Glomerular endothelial cell (primary cell): ENCODE measurements at places on chromosomes 6 and 20. TPM values are rescaled to one million over a fixed set of nuclear protein-coding genes. Genes with fewer than 3 reads are reported as not detected.

Gene BACH2
- total RNA-seq: 0.87 and 1.2 TPM in 2 replicates

Gene C6orf141
- 17.9 and 28.1 TPM in 2 replicates for total RNA-seq

Gene PRRT1
- total RNA-seq: 0.39 and 0.70 TPM in 2 replicates

Gene RBPJL
- total RNA-seq: not detected in 2 replicates

Gene DLL1
- total RNA-seq: 2.9 and 10.7 TPM in 2 replicates

Gene AGPAT4
- total RNA-seq: 11.4 and 15.8 TPM in 2 replicates

Gene FAM83D
- total RNA-seq: 11.7 and 13.5 TPM in 2 replicates

Gene LCA5
- total RNA-seq: 3.3 and 4.6 TPM in 2 replicates

DNA sequence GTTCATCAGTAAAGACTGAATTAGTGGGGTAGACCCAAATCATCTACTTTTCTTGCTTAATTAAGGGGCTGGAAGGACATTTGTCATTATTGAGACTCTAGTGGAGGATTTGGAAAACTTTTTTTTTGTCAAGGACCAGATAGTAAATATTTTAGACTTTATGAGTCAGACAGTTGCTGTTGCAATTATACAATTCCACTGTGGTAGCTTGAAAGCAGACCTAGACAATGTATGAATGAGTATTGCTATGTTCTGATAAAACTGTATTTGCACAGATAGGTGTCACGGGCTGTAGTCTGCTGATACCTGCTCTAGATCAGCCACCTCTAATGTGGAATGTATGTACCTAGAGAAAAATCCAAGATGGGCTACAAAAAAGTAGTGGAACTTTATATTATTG, 175.0 kb downstream of the CARMIL1 start:
- DNase-seq: no peak

GRCh38 chr20:42281801-42282200, 663.6 kb upstream of the CHD6 start:
- no peak for DNase-seq

GRCh38 chr6:125054331-125054730, 92.1 kb downstream of the RNF217 start:
- no peak for DNase-seq

DNA sequence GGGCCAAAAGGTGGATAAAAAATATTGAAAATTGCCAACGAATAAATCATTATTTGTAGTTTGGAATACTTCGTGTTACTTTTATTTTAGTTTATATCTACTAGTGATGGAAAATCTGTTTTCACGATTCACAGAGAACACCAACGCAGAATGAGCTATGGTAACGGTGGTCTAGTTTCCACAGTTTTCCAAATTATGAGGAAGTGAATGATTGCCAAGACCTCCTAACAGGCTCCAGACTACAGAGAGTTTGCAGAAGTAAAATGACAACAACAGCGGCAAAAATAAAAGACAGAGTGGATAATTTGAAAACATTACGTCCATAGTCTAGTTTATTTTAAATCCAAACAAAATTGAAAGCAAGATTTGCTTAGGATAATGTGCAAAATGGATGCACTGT, 57.0 kb upstream of the AIG1 start:
- no peak for DNase-seq

DNA sequence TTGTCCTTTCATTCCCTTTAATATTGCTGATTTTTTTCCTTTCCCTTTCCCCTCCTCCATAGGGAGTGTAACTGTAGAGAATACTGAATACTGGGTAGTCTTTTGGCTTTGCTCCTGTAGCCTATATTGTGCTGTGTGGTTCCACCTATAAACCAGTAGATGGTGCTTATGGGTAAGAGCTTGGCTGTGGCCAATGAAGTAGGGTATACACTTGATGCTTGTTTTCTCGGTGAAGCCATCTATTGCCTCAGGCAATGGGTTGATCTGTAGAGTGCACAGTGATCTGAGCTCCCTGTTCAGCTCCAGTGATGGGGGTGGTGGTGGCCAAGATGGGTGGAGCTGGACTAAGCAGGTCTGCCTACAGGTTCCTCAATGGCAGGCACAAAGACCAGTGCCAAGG, 203.3 kb upstream of the IMPG1 start:
- DNase-seq: no peak

GRCh38 chr20:9989066-9989724, 45.6 kb upstream of the ANKEF1 start:
- DNase-seq: no peak

- DNase-seq: no peak
Observed at GRCh38 chr6:10112871-10113549, 301.9 kb downstream of the TFAP2A start.

DNA sequence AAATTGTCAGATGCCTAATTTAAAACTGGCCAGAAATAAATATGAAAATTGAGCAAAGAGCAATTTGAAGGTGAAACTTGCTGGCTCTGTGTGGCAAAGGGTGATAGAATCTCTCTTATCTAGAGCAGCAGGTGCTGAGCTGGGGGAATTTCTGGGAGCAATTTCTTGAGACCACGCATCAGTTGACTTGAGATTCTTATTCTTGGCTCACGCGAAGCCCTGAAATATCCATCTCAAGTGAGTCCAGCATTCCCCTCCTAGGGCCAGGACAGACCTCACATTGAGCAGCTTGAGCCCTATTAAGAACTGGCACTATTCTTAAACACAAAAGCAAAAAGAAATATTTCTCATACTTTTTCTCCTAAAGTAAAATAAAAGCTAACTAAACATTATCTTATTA, 66.3 kb downstream of the MAP7 start:
- DNase-seq: no peak

- no peak for DNase-seq
Observed at GRCh38 chr6:412146-412886, 20.8 kb downstream of the IRF4 start.

- no peak for DNase-seq
Observed at GRCh38 chr6:30127238-30128093, 8.5 kb upstream of the TRIM40 start.

GRCh38 chr20:14361509-14362345, 24.3 kb upstream of the FLRT3 start:
- DNase-seq: no peak

DNA sequence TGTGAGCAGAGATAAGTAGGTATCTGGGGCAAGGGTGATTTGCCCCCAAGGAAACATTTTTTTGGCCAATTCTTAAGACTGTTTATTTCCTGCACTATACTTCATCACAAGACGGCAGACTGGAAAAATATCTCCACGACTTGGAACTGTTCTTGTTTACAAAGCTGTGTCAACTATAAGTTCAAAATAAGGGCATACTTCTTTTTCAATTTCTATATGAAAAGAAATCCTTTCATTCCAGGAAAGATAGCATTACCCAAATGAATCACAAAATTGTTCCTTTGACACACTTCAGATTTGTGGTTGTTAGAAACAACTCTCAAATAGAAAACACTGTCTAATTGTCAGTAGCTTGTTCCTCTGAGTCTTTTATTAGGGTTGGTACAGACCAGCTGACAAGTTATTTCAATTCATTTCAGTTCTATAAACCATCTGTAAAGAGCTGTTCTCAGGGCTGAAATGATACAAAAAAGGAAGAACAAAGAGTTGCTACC, 212.9 kb upstream of the PRDM1 start:
- no peak for DNase-seq

DNA sequence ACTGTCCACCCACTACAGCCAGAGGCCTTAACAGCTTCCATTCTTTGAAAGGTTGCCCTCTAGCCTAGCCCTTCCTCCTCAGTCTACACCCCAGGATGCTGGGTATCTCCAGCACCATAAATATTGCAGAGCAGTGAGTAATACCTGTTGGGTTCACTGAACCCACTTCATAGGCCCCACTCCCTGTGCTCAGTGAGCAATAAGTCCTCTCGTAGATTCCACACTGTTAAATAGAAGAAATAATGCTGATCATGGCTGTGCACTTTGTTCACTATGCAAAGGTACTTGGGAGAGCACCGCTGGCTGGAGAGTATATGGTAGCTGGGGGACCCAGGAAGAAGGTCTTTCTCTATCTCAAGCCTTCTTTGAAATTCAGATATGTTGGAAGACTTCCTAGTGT, 87.3 kb downstream of the RSPH3 start:
- no peak for DNase-seq

GRCh38 chr20:208942-209566, 18.0 kb upstream of the DEFB129 start:
- peak; percentile 16 for DNase-seq

GRCh38 chr6:37700620-37700973, 2.9 kb upstream of the MDGA1 start:
- no peak for DNase-seq

DNA sequence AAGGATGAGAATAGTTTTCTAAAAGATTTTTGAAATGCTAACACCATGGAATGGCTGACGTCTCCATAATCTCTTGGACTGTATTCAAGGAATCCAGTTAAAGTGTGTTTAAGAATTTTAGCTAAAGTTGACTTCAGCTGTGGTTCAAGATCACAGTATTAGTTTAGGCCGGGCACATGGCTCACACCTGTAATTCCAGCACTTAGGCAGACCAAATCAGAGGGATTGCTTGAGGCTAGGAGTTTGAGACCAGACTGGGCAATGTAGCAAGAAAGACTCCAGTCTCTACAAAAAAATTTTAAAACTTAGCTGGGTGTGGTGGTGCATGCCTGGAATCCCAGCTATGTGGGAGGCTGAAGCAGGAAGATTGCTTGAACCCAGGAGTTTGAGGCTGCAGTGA, 68.2 kb downstream of the RFPL4B start:
- DNase-seq: no peak

DNA sequence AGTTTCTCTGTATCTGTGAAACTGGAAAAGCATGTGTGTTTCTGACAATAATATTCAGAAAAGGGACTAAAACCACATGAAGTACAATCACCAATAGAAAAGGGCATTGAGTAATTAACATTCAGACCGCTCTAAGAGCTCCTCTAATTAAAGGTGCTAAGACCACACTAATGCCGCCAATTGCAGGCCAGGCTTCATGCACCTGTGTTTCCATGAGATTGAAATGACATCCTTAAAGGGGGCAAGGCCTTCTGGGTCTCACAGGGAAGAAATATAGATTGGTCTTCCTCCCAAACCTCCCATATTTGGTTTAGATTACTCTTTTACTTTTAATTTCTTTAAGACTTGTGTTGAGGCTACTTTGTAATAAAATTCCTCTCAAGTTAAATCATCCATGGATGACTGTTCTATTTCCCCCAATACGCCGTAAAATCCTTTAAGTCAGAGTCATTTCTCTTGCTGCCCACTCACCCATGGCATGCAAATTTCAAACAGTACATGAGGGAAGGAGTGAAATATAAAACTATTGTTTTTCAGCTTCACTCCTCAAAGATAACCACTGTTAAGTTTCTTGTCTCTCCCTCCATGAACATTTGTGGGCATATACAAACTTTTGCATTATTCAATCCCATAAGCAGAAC, 110.6 kb downstream of the UBE3D start:
- DNase-seq: no peak

DNA sequence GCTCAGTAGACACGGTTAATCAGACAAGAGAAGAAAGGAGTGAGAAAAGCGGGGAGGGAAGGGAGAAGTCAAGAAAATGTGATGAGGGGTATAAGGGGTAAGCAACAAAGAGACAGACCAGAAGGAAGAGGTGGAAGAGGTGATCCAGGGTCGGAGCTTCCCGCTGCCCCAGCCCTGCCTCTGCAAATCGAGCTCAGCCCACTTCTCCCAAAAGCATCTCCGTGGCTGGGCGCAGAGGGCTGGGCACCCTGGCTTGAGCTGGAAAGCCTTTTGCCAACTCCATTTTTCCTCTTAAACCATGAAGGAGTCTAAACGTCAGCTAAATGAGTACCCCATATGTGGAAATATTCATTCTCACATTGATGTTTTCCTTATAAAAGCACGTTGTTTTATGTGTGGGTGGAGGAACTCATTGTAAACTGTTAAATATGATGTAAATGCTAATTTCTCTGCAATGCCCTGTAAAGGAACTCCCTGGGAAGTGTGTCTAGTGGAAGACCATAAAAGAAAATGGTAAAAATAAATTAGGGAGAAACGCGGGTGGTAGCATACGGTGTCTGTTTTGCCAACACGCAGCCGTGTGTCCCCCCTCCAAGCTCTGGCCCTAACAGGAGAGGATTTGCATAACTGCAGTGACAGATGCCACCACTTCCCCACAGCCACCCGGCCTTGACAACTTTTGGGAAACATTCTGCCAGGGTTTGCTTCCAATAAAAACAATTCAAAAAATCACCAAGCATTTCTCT, 55.2 kb upstream of the MAFB start:
- no peak for DNase-seq

DNA sequence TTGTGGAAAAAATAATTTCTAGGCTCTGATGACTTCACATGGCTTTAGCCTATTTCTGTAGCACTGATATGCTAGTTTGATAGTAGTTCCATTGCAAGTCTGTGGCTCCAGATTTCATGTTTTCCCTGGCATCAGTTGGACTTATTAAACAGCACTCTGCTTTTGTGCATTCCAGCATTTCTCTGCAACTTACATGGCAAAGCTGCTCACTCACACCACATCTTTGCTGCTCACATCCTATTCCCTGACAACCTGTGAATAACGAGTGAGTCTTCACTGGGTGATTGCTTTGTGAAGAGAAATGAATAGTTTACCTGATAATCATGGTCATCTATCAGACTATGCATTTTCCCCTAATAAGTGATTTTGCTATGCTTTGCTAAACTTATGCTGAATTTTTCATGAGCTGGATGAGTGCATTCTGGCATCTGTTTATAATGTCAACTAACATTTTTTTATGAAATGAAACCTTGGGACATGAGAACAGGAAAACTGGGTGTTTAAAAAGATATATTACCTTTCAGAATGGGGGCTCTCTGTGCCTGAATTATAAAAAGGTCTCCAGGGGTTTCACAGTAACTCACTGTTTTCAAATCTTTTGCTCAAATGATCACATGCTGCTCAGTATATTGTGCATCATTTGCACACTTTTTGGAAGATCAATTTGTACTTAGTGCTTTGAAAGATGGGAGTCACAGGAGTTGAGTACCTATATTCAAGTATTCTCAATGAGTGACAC, 301.8 kb downstream of the TBC1D32 start:
- DNase-seq: no peak

- no peak for DNase-seq
Observed at GRCh38 chr6:75815756-75816155, 66.7 kb downstream of the MYO6 start.
